ENCODE measurements at places on chromosomes 12 and 14.

DNA sequence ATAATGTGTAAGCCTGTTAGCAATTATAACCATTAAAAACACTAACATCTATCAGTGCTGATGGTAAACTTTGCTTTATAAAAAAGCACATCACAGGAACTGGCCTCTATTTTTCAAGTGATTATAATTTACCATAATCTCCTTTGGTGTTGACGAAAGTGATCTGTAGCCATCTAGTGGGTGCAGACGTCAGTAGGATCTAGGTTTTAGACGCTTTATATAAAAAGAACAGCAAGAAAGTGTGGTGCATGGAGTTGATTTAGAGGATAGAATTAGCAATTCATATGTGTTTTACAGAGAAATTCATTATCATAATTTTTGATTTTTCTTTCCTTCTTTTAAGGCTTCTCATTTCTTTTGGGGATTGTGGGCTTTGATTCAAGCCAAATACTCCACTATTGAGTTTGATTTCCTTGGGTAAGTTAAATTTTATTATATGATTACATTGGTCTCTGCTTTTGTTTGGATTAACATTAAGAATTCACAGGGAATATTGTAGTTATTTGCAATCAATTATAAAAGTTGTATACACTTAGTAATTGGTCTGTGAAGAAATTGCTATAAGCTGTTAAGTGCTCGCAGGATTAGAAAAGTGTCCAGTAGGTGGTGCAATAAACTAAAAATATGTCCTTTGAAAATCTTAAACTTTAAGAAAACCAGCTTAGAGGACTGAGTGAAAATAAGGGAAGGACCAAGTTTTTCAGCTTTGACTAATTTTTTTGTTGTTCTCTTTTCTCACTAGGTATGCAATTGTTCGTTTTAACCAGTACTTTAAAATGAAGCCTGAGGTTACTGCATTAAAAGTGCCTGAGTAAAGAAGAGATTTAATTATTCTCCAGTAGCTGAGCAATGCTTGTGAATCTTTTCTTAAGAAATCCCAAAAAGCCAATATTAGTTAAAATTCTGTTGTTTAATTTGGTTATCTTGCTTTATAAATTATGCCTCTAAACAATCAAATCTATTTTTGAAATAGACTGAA is 59.5 kb downstream of the ETNK1 start:
- DNase-seq: no peak

DNA sequence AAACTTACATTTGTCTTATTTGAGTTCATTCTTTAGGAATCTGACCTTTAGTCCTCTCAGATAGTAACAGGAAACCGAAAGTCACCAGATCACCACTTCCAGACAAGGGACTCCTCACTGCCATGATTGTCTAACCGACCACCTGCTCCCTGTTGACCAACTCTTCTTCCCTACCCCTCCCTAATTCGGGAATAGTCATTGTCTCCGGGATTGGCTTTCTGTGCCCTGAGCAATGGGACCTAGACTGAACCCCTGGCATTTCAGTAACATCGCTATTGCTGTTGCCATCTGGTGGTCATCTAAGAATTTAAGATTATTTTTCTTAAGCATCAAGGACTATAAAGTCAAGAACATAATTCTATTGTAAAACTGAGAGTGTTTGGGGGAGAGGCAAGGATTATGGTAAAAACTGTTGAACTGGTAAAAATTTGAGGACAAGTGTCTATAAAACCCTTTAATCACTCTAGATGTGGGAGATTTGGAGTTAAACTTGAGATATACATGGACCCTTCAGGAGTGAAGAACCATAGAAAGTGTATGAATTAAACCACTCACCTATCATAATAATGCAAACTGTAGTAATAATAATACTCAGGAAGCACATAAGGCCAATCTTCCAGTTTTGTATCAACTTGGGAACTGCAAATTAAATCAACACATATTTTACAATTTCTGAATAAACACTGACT is 6.3 kb downstream of the CLEC2A start:
- no peak for DNase-seq

GRCh38 chr12:12788131-12788530 is 2.7 kb downstream of the APOLD1 start:
- DNase-seq: no peak

DNA sequence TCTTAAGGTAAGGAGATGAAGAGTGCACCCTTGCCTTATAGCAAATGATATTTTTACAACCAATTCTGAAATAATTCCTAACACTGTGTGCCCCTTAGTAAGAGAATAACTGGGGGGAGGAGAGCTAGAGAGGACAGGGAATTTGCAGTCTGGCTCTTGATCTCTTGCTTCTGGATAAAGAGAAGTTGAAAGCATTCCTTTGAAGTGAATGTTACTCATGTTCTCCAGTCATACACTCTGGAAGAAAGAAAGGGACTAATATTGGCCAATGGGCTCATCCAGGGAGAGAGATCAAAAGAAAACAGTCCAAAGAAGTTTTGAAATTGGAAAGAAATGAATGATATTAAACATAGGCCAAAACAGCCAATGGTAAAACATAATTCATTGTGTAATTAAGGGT is 25.3 kb downstream of the C12orf75 start:
- no peak for DNase-seq

- no peak for DNase-seq
Observed at GRCh38 chr12:47527816-47528215, 178.0 kb downstream of the RPAP3 start.

DNA sequence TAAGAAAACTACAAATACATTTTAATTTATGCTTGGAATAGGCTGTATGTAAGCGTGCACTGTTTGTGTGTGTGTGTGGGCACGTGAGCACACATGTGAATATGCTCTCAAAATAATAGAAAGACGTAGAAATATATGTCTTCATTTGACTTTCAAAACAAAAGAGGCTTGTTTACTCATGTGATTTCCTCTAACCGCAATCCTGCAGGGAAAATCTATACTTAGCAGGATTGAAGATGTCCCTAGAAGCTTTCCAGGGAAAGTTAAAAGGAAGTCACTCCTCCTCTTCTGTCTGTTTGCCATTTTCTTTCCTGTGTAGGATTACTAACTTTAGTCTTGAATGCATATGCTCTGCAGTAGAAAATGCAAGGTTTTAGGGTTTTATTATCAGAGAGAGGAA is 404.7 kb downstream of the MDGA2 start:
- DNase-seq: no peak

- DNase-seq: no peak
Observed at GRCh38 chr14:95452176-95452892, 64.1 kb downstream of the SYNE3 start.

GRCh38 chr12:6312529-6313325 is 2.2 kb downstream of the PLEKHG6 start:
- DNase-seq: no peak

DNA sequence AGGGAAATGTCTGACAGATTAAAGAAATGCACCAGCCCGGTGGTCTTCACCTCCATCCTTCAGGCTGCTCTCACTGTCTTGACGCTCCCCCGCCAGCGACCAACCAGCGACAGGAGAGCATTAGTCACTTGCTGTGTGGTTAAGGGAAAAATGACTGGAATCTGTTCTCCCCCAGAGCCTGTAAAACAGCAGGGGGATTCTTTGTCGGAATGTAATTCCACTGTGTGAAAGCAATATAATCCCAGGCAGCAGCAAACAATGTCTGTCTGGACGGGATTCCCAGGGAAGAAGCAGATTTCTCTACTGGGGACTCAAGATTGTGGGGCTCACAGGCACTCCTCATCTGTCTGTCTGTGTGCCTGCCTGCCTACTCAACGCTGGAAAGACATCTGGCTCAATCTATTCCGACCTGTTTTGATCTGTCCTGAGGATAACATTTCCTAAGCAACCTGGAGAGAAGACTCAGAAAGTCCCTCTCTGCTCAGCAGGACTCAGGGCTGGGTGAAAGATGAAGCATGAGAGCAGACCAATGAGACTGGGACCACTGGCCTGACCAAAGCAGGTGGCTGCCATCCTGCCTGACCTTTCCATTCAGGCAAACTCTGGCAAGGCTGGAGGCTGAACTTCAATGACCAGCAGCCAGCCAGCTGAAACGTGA is 54.6 kb downstream of the NUAK1 start:
- DNase-seq: no peak

GRCh38 chr12:110312581-110313360 is 31.7 kb downstream of the ATP2A2 start:
- no peak for DNase-seq

DNA sequence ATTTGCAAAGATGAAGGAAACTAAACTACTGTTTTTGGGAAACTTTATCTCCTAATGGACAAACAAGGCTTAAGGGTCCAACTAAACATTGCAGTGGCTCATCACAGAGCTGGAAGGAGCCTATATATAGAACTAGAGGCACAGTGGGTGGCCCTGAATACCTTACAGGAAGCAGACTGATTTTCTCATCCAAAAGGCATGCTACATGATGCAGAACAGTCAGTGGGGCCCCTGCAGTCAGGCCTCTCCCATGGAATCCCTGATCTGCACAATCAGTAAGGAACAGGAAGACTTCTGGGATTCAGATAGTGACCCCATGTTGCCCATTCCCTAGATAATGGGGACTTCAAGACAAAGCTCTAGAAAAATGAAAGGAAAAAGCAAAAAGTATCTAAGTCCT is 1.9 kb upstream of the LLPH start:
- DNase-seq: no peak

- no peak for DNase-seq
Observed at GRCh38 chr12:66050610-66051009, 79.9 kb downstream of the LLPH start.

DNA sequence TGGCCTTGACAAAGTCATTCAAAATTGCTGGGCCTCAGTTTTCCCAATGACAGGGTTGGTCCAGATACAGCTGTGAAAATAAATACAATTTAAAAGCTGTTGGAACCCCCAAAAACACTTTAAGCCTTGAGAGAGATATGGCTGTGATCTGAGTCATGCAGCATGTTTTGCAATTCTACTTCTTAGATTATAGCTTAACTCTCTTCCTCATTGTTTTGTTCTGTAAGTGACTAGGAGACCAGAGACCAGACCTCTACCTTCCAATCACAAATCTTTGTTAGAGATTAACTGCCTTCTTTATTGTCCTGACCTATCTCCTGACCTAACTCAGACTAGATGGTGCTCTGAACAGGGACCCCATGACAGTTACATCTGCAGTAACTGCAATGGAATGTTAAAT is 198.1 kb downstream of the STXBP6 start:
- DNase-seq: no peak

GRCh38 chr14:56709201-56709600 is 101.1 kb downstream of the OTX2 start:
- DNase-seq: no peak

- DNase-seq: no peak
Observed at GRCh38 chr14:34843011-34843554, 32.1 kb downstream of the BAZ1A start.

GRCh38 chr14:100660882-100661635 is 65.6 kb upstream of the DLK1 start:
- no peak for DNase-seq

DNA sequence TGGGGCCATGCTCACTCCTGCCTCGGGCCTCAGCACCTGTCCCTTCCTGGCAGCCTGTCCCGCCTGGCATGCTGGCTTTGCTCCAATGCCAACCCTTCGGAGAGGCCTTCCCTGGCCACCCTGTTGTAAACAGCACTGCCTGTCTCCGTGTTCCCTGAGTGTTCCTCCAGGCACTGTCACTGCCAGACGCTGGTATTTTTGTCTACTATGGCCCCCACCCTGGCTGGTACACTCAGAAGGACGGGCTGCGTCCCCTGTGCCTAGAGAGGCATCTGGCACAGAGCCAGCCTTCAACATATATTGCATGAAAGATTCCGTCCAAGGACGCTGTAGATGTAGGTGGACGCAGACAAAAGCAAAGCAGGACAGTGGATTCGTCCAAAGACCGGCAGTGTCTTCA is 2.7 kb upstream of the ASPG start:
- no peak for DNase-seq

DNA sequence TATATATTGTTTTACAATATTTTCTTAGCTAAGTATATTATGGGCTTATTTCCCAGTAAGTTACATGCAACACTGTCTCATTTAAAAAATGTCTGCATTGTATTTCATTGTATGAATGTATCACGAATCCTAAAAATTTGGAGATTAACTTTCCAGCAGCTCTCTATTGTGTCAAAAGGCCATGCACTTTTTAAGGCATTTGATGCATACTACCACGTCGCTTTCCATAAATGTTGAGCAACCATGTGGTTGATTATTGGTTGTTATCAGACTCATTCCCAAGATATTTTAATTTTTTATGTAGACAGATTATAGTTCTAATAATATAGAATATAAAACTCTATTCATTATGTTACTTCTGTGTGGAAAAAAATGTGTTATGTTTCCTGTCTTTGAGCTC is 79.9 kb downstream of the SMOC1 start:
- no peak for DNase-seq

- DNase-seq: no peak
Observed at GRCh38 chr12:33602515-33602914, 162.9 kb upstream of the SYT10 start.

GRCh38 chr12:105538880-105539279 is 208.4 kb downstream of the C12orf75 start:
- no peak for DNase-seq

DNA sequence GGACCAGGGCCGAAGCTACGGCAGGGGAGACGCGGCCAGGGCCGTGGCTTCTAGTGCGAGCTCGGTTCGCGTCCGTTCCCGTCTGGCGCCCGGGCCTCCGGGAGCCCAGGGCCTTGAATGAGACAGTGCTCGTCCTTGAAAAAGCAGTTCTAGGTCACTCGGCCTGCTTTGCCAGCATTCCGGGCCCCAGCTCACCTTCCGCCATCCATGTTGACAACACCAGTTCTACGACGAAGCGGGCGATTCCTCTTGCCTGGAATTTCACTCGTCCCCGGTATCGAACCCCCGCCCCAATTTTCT is 4.5 kb downstream of the OR10AD1 start:
- DNase-seq: no peak

GRCh38 chr14:58954901-58955861 is 233.3 kb upstream of the DAAM1 start:
- no peak for DNase-seq

DNA sequence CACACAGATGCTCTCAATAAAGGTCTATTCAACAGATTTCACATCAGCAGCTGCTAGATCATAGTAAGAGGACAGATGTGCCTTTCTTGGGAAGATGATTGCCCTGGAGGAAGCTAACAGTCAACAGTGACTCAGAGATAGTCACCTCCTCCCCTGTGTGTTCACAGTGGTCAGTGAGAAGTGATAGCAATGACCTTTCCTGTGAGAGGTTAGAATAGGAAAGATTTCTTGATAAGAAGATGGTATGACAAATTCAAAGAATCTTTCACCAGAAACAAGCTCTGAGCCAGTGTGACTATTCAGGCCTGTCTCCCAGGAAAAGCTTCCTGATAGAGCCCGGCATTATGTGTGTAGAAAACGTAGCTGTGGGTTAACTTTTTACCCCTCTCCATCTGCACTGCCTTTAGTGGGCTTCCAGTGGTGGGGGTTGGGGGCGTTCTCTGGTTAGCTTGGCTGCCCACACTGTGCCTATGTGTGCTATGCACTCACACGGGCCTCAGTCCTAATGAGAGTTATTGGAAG is 66.4 kb upstream of the ARHGAP5 start:
- DNase-seq: no peak

DNA sequence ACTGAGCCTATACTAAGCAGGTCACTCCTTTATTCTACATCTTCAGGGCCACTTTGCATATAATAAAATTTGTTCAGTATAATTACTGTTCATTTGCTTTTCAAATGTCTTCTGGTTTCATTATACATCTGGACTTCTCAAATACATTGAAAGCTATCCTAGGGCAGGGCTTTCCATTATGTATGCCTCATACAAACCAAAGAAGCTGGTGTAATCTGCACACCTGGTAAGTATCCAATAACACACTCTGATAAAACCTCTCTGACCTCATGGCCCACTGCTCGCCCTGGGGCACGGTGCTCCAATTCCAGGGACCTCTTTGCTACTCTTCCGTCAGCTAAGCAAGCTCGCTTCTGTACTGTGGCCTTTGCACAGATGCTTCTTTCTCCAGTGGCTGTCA is 21.9 kb upstream of the ISM2 start:
- no peak for DNase-seq

All from right renal pelvis (tissue), 4 donors.